ENCODE measurements at places on chromosomes 12 and 14.

- DNase-seq = no peak
- no peak overlapping the region for H3K4me3 ChIP-seq
- no peaks in the 10 kb centered on the region for H3K36me3 ChIP-seq
- peaks cover 1% of the 10 kb centered on the region for H3K27me3 ChIP-seq
- no peak overlapping the region for H3K27ac ChIP-seq
Measured at GRCh38 chr14:73816393-73816816, 35.2 kb upstream of the PTGR2 start.

DNA sequence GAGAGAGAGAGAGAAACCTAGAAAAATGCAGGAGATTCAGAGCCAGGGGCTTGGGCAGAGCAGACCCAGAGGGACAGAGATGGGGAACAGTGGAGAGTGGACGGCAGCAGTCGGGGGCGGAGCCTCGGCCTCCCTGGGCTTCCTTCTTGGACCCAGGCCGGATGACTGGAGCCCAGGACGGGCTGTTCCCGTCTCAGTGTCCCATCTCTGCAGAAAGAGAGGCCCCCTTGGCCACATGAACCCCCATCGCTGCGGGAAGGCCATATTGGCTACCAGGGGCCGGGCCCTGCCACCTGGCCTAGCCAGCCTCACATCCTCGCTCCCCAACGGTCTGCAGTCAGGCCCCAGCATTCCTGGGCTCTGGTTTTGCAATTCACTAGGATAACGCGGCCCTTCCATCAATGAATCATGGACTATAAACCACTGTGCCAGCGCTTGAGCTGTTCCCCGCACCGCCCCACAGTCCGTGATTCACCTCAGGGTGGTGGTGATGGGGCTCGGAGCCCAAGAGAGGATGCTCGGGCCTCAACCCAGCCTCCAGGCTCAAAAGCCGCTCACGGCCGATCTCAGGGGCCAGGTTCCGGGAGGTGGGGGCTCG, 116.5 kb downstream of the RFLNA start:
- peaks cover 5% of the 10 kb centered on the region for H3K36me3 ChIP-seq
- H3K4me1 ChIP-seq = peaks cover 7% of the 10 kb centered on the region
- H3K4me3 ChIP-seq = no peak overlapping the region
- H3K27ac ChIP-seq = no peak overlapping the region

DNA sequence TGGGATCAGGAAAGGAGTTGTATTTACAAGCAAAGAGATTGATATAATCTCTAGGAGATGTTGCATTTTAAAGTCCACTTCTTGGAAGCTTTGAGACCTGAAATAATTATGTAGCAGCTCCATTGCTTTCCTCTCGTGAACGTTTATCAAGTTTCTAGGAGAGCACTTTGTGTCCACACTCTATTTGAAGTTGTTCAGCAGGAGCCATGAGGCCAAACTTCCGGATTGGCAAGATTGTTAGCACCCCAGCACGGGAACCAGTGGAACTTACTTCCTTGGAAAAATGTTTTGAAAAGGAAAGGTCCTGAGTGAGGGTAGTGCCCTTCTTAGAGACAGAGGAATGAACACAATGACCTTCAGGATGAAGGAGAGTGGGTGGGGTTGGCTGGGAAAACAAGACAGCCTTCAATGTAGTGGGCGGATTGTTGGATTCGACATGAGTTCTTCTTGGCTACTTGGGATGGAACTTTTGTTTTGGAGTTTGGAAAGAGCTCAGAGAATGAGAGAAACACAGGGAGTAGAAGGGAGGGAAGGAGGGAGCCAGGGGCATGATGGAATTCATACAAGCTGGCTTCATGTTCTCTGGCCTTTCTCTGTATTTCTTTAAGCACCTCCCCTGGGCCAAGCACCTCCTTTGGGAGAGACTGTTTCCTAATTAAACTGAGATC, 23.8 kb upstream of the CISTR start:
- no peaks in the 10 kb centered on the region for H3K36me3 ChIP-seq
- DNase-seq = no peak
- H3K27me3 ChIP-seq = peaks cover 46% of the 10 kb centered on the region
- no peaks in the 10 kb centered on the region for H3K4me1 ChIP-seq

DNA sequence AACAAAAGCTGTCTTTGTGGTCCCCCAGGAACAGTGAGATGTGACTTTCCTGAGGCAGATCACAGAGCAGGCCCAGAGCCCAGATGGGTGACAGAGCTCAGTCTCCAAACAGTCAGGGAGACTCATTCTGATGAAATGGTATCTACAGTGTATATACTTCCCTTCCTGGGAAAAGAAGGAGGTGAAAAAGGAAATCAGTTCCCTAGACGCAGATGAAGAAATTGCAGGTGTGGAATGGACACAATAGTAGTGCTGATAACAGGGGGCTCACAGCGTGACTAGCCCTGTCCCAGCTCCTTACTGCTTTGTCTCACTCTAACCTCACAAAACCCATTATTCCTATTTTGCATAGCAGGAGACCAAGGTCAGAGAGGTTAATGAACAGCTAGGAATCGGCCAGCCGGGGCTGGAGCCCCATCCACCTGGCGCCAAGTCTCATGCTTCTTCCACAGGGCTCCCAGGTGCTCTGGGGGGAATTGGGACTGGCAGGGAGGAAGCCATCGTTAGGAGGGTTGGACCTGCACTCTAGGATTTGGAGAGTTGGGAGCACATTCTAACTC, 11.9 kb downstream of the KCNH3 start:
- H3K4me3 ChIP-seq = no peak overlapping the region
- H3K27ac ChIP-seq = peak overlapping the region; percentile 52
- peaks cover 33% of the 10 kb centered on the region for H3K4me1 ChIP-seq
- peaks cover 5% of the 10 kb centered on the region for H3K27me3 ChIP-seq

DNA sequence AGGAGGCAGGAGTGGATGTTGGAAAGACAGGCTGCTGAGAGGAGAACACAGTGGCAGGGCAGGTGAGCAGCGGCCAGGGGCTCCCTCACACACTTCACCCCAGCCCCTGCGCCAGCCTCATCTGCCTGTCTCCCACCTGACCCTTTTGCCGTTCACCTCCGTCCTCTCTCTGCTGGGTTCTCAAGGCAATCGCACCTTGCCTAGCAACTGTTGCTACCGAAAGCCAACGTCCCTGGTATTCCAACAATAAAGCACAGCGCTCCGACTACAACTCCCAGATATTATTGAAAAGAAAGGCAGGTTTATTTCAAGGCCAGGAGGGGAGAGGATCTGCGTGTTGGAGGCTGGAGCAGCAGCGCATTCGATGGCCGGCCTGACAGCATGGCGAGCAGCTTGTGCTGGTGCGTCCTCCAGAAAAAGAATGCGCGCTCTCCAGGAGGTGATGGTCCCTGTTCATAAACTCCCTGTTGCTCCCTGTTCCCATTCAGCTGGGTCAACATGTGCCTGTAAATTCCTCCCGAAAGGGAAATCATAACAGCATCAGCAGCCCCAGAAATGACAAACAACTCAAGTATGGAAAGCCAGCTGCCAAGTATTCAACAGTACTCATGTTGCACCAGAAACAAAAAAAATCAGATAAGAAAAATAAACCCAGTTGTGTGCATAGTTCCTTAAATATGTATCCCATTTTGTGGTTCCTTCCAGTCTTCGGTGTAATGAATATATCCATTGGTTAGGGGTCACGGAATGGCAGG, 153.0 kb upstream of the DIO3 start:
- no peaks in the 10 kb centered on the region for H3K36me3 ChIP-seq
- H3K4me3 ChIP-seq = no peak overlapping the region
- no peak overlapping the region for H3K27ac ChIP-seq
- DNase-seq = no peak
- H3K27me3 ChIP-seq = peaks cover 28% of the 10 kb centered on the region

DNA sequence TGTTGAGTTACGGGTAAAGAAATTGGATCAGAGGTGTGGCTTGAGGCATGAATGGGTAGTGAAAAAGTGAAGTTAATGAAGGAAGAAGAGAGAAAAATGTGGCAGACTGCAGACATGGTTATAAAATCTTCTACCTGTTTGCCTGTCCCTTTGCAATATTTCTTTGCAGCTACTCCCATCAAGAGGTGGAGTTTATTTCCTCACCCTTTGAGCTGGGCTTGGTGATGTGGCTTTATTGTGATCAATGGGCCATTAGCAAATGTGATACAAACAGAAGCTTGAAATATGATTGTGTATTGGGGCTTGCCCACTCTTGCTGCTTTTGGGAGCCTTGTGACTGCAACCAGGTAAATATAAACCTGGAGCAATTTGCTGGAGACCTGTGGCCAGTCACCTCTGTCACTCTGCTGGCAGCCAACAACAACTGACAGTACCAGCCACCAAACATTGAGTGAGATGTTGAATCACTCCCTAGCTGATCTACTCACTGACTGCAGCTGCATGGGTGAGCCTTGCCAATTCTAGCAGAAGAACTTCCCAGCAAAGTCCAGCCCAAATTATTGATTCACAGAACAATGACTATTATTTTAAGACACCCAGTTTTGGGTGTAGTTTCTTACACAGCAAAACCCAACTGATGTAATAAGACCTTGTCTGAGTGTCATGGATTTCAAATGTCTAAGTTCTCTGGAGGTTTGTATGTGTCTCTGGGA, 151.0 kb upstream of the ATP2B1 start:
- H3K27ac ChIP-seq = peak overlapping the region; percentile 37
- peaks cover 36% of the 10 kb centered on the region for H3K4me1 ChIP-seq
- H3K27me3 ChIP-seq = no peaks in the 10 kb centered on the region
- H3K36me3 ChIP-seq = no peaks in the 10 kb centered on the region
- no peak for DNase-seq
- no peak overlapping the region for H3K4me3 ChIP-seq

DNA sequence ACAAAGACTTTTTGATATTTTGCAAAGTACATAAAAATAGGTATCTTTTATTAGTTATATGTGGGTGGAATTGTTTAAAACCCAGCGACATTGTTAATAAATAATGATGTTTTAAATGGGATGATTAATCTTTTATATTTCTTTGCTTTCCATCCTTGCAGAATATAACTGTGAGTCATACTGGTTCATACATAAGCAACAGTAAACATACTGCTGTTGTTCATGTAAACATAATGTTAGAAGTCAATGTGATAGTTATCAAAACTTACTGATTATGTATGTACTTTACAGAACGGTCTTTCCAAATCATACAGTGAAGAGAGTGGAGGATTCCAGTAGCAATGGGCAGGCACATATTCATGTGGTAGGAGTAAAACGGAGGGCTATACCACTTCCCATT, 119.8 kb downstream of the ARID2 start:
- H3K4me3 ChIP-seq = no peak overlapping the region
- H3K27ac ChIP-seq = no peak overlapping the region
- H3K27me3 ChIP-seq = no peaks in the 10 kb centered on the region
- DNase-seq = no peak

GRCh38 chr14:89184952-89185351, 232.1 kb downstream of the FOXN3 start:
- no peak for DNase-seq
- peaks cover 28% of the 10 kb centered on the region for H3K4me1 ChIP-seq
- H3K36me3 ChIP-seq = no peaks in the 10 kb centered on the region
- no peak overlapping the region for H3K4me3 ChIP-seq
- no peaks in the 10 kb centered on the region for H3K27me3 ChIP-seq

- no peak overlapping the region for H3K4me3 ChIP-seq
- H3K4me1 ChIP-seq = peaks cover 4% of the 10 kb centered on the region
- H3K27me3 ChIP-seq = no peaks in the 10 kb centered on the region
- H3K27ac ChIP-seq = no peak overlapping the region
- no peak for DNase-seq
Measured at GRCh38 chr12:124415064-124415463, 120.2 kb downstream of the RFLNA start.

- no peaks in the 10 kb centered on the region for H3K36me3 ChIP-seq
- no peaks in the 10 kb centered on the region for H3K27me3 ChIP-seq
- H3K4me3 ChIP-seq = no peak overlapping the region
- H3K27ac ChIP-seq = no peak overlapping the region
Measured at GRCh38 chr12:14303661-14304155, 61.8 kb upstream of the ATF7IP start.

- no peak for DNase-seq
- no peak overlapping the region for H3K4me3 ChIP-seq
- peaks cover 3% of the 10 kb centered on the region for H3K27me3 ChIP-seq
Measured at GRCh38 chr14:76861574-76862255, 35.5 kb downstream of the LRRC74A start.

GRCh38 chr12:96223411-96224218, 29.4 kb downstream of the ELK3 start:
- H3K4me3 ChIP-seq = no peak overlapping the region
- peaks cover 14% of the 10 kb centered on the region for H3K4me1 ChIP-seq
- H3K27ac ChIP-seq = no peak overlapping the region
- no peak for DNase-seq

DNA sequence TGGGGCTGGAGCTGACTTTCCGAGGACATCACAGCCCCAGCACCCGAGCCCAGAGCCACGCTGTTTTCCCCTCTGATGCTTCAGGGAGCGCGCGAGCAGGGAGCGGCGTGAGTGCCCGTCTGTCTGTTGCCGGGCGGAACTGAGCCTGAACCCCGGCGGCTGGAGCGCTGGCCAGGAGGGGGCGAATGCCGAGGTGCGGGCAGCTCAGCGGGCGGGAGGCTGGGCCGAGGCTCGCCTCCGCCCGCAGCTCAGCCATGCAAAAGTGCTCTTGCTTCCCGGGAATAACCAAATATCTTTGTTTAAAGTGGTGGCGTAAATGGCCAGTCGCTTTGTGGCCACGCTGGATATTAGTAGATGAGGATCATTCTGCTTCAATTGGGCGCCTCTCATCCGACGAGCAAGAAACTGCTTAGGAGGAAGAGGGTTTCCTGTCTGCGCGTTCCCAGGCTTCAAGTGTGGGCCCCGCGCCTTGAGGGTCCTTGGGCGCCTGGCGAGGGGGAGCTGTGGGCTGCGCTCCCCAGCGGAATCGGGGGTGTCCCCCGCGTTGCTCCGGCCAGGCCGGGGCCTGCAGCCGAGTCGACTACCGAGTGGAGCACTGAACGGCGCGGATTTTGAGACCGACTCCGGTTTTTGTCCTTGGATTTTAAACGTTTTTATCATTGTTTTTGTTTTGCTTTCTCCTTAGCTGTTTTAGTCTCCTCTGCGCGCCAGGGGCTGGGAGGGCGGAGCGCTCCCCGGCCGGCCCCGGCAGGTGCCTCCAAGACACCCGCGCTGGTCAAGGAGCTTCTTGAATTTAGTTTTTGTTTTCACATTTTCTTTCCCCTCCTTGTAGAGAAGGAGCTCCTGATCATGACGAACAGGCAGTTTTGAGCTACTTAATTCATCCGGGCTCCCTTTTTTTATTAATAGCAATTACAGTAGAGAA, 831 bp upstream of the NKX2-1 start:
- peaks cover 50% of the 10 kb centered on the region for H3K27me3 ChIP-seq
- no peak for DNase-seq
- H3K4me3 ChIP-seq = peak overlapping the region; percentile 69
- peaks cover 35% of the 10 kb centered on the region for H3K4me1 ChIP-seq
- H3K36me3 ChIP-seq = no peaks in the 10 kb centered on the region

DNA sequence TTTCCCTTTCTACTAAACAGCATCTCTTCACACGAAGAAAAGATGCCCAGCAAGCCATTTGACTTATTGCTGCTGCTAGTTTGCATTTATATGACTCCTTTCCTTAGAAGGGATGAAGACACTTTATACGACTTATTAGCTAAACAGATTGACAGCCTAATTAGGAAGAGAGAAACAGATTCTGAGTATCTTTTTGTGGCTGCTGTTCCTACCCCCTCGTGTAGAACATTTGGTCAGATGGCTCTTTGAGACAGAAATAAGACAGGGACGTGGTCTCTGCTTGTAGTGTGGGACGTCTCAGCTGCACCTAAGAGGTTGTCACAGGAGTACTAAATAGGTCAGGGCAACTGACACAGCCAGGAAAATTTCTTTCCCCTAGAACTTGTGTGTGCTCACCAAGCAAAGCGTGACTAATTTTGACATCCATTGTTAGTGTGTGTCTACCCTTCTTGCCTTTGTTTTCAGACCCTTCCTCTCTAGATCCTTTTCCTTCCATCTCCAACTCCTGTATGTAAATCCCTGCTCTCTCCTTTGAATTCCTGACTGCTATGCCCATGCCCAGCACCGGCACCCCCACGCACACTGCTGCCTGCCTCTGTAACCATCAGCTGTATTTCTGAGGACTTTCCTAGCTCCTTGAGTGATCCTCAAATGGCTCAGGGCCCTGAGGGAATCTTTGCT, 83.2 kb downstream of the DAD1 start:
- DNase-seq = no peak
- peaks cover 70% of the 10 kb centered on the region for H3K36me3 ChIP-seq
- peak overlapping the region; percentile 99 for H3K27ac ChIP-seq
- H3K4me1 ChIP-seq = peaks cover 69% of the 10 kb centered on the region
- H3K27me3 ChIP-seq = no peaks in the 10 kb centered on the region

All from naive thymus-derived CD8-positive, alpha-beta T cell (primary cell).